ENCODE measurements at places on chromosomes 4 and X.

- no peak for DNase-seq
Observed at GRCh38 chrX:3728454-3728853, 15.0 kb upstream of the PRKX start.

DNA sequence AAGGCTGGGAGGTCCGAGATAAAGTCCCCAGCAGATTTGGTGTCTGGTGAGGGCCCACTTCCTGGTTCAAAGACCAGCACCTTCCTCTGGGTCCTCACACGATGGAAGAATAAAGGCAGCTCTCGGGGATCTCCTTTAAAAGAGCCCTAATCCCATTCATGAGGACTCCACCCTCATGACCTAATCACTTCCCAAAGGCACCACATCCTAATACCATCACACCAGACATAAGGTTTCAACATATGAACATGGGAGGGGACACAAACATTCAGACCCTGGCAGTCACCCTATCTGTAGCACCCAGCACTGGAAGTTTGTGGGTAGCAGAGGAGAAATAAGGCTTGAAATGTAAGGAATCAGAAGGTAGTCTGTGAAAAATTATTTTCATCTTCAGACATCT is 112.9 kb upstream of the NOCT start:
- DNase-seq = no peak

DNA sequence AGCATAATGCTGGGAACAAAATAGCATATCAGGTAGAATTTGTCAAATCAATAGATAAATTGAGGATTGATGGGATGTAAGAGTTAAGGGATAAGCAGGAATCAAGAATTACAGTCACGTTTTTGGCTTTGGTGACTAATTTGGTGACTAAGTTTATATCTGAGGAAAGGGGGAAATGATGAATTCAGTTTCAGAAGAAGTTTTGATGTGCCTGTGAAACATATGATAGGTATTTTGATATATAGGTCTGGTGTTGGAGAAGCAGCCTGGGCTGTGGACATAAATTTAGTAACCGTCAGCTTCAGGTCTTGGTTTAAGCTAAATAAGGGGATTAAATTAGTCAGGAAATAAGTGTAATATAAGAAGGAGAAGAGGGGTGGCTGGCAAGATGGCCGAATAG is 79.0 kb upstream of the EDA2R start:
- DNase-seq = no peak

GRCh38 chrX:69603566-69604194 is 12.2 kb upstream of the EDA start:
- no peak for DNase-seq

DNA sequence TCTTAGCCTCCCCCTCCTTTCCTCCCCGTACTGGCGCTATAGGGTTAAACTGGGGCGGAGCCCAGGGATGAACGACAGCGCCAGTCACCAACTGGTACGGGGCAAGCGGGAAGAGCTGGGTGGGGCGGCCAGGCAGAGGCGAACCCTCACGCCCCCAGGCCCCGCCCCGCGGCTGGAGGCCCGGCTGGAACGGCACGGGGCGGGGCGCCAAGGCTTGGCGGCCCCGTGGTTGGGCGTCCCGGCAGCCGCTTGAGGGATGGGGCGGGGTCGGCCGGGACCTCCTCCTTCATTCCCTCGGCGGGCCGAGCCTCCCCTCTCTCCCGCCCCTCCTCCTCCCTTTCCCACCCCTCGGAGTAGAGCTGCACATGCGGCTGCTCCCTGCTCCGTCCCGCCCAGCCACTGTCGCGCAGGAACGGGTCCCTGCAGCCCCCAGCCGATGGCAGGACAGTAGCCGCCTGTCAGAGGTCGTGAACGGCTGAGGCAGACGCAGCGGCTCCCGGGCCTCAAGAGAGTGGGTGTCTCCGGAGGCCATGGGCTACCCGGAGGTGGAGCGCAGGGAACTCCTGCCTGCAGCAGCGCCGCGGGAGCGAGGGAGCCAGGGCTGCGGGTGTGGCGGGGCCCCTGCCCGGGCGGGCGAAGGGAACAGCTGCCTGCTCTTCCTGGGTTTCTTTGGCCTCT is at the start of gene EDA:
Gene EDA, plus strand, starts transcription at position 335 of the 678 bp plus-strand sequence.
- DNase-seq = peak; percentile 27

GRCh38 chr4:169810325-169811323 is 52.9 kb upstream of the HPF1 start:
- no peak for DNase-seq

DNA sequence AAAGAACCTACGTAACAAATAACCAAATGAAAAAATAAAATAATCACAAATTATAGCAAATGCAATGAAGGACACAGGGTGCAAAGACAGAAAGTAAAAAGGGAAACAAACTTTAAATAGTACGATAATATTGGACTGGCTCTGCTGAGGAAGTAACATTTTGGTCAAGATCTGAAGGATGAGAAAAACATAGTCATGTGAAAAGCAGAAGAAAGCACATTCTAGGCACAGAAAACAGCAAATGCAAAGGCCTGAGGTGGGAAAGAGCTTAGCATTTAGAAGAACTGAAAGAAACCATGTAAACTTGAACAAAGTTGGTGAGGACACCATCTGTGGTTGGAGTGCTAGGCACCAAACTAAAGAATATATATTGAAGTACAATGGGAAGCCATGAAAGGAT is 111.2 kb downstream of the PPP3CA start:
- no peak for DNase-seq

DNA sequence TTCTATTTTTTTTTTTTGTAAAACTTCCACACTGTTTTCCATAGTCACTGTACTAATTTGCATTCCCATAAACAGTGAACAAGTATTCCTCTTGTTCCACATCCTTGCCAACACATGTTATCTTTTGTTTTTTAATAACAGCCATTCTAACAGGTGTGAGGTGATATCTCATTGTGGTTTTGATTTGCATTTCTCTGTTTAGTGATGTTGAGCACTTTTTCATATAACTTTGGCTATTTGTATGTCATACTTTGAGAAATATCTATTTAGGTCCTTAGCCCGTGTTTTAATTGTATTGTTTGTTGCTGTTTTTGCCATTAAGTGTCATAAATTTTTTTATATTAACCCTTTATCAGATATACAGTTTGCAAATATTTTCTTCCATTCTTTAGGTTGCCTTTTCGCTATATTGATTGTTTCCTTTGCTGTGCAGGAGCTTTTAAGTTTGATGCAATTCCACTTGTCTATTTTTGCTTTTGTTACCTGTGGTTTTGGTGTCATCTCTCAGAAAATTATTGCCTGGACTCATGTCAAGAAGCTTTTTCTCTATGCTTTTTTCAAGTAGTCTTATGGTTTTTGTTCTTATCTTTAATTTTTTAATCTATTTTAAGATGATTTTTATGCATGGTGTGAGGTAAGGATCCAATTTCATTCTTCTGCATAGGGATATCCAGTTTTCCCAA is 27.9 kb upstream of the NDNF start:
- DNase-seq = no peak

GRCh38 chr4:165931741-165932140 is 58.7 kb downstream of the TLL1 start:
- DNase-seq = no peak

DNA sequence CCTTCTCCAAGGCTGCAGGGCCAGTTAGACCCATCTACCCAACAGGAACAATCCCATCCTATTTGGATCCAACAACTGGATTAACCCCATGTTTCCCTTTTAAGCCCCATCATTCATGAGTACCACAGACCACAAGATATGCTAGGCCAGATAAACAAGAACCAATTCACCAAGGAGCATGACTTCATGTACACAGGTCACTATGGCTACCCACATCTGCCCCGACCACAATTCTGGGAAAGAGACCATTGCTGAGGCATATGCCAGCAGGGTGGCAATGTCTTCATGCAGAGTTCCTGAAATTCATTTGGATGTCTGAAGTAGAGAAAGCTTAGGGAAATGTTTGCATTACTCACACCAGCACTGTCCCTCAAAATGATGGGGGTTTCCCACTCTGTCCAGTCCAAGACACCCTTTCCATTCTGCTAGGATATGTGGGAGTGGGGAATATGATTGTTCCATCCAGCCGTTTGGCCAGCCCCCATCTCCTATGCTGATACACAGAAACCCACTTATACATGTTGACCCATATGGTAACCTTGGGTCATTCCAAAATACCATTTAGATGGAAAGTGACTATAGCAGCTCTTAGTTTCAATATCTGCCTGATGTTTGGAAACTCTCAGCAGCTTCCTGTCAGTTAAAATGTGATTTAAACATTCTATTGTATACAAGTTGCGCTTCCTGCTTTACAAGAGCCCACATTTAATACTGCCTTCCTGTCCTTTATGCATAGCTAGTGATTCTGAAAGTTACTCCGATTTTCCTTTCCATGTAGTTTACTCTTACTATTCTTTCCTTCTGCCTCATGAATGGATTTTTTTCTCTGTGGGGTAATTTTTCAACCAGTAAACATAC is 129.0 kb downstream of the AMMECR1 start:
- DNase-seq = no peak

DNA sequence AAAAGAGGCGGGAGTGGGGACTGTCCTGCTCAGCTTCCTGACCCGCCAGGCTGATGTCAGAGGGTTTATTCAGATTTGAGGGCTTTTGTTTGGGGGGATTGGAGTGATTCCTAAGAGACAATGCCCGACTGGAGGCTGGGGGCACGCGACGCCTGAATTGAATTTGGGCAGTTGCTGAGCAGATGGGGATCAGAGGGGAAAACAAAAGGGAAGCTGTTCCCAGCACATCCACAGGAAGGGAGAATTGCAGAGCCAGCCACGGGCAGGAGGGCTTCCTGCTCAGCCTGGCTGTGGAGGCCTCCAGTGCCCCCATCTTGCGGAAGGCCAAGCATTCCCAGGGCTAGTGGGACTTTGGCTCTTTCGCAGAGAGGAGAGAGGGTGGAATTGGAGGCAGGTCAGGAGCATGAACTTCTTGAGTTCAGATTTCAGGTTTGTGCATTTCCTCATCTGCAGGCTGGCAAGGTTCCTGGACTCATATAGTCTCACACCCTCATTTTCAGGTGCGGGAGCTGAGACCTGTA is 162.8 kb downstream of the NHS start:
- no peak for DNase-seq

GRCh38 chr4:6855692-6856297 is 53.8 kb upstream of the TBC1D14 start:
- DNase-seq = no peak

DNA sequence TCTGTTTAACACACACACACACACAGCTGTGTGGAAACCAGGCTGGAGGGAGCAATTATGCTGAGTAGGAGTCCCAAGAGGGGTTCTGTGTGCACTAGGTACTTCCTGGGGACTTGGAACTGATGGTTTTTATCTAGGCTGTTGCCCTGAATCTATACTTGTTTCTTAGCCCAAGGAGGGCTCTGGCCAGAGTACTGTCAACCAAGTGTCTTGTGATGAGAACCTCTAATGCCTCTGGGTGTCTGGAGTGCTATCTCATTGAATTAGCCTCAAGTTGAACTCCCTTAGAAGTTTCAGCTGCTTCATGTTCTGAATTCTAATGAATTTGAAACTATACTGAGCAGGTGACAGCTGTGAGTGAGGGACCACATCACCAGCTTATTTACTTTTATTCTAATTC is 16.6 kb downstream of the ARHGAP24 start:
- no peak for DNase-seq

- no peak for DNase-seq
Observed at GRCh38 chr4:133188433-133189146, 39.5 kb downstream of the PCDH10 start.

GRCh38 chrX:74505437-74505836 is 84.1 kb downstream of the SLC16A2 start:
- no peak for DNase-seq

- no peak for DNase-seq
Observed at GRCh38 chrX:457292-457679, 70.6 kb upstream of the PPP2R3B start.

- DNase-seq = no peak
Observed at GRCh38 chr4:77065382-77065781, 10.4 kb downstream of the CCNI start.

GRCh38 chr4:55736605-55737183 is 82.9 kb upstream of the EXOC1L start:
- no peak for DNase-seq

DNA sequence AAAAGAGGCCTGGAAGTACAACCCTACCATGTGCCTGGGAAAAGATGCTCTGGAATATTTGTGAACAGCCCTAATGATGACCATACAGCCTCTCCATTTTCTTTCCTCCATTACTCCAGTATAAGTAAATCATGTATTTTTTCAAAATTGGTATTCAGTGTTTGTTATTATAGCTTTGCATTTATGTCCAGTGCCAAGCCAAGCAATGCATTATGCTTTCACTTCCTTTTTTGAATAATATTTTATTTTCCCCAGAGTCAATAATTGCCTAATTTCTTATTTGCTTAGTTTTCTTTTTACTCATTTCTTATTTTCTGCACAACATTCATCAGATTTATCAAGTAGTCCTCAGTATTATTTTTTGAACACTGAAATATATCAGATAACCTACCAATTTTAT is 49.3 kb upstream of the EOLA2 start:
- no peak for DNase-seq

DNA sequence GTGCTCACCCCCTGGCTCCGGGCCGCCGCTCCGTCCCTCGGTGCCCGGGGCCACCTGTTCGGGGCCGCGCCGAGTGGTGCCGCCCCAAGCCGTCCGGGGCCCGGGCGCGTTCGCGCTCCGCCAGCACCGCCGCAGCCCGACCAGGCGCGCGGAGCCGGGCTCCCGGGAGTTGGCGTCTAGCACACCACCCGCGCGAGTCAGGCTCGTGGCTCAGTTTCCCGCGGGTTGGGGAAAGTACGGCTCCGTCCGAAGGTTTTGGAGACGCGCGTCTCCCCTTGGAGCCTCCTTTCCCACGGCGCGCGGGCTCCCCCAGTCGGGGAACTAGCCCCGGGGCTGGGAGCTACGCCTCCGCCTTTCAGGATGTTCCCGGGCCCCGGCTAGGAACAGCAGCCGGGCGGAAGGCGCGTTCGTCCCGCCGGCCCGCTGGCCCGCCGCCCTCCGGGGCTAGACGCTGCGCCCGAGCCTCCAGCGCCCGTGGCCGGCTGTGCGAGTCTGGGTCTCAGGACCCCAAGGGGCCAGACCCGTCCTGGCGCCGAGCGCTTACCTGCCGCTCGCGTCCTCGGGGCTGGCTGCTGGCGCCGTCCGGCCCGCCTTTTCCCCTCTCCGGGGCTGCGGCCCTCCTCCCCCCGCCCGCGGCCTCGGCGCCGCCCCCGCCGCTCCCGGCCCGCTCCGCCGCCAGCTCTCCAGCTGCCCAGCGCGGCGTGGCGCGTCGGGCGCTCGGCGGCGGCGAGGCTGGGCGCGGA is at the start of gene ADGRG2:
Gene ADGRG2, minus strand, starts transcription at position 571 of the 743 bp plus-strand sequence. CDS start 53,634 bp downstream, outside the sequence.
- DNase-seq = no peak

DNA sequence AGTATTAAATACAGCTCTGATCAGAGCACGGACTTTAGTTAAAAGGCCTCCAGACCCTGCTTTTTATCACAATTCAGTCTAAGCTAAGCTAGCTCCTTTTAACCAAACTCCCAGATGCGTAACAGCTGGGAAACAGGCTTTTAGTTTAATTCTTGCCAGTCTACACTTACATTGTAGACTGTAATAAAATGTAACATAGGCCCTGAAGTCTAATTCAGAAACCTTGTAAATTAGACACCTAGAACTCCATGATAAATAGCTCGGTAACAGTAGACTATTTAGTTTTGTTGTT is 20.1 kb downstream of the FBXO8 start:
- DNase-seq = no peak

DNA sequence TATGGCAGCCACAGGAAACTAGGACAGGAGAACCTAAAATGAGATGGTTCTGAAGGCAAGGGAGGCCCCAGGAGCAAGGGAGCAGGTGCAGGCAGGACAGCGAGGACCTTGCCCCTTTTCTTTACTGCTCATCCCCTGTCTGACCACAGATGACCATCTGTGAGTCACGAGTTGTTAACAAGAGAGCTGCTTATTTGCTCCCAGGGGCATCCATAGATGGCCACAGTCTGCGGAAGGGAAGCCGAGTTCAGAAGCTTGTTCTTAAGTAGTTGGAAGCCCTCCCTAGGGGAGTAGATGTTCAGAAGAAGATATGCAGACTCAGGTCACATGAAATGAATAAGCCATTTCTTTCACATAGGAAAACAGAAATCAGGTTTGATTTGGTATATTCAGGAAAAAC is 69.4 kb downstream of the EVC2 start:
- no peak for DNase-seq
